ENCODE measurements at places on chromosomes 12 and 14. TPM values are rescaled to one million over a fixed set of nuclear protein-coding genes. Genes with fewer than 3 reads are reported as not detected.

The CHST11 gene
- 53.5 TPM for total RNA-seq

The PPP4R4 gene
- total RNA-seq = not detected

The RIMBP2 gene
- total RNA-seq = not detected

The NANOG gene
- total RNA-seq = not detected

The NELL2 gene
- 0.80 TPM for total RNA-seq

- DNase-seq = no peak
- no peaks in the 10 kb centered on the region for H3K27me3 ChIP-seq
- H3K4me1 ChIP-seq = no peaks in the 10 kb centered on the region
- no peak overlapping the region for H3K27ac ChIP-seq
- H3K36me3 ChIP-seq = peaks cover 81% of the 10 kb centered on the region
Measured at GRCh38 chr12:121331248-121331647, 21.0 kb downstream of the ANAPC5 start.
